ENCODE measurements at places on chromosomes 5 and 9. TPM values are rescaled to one million over a fixed set of nuclear protein-coding genes. Genes with fewer than 3 reads are reported as not detected.

The SYK gene
- total RNA-seq, result 2.4 TPM

The ALDOB gene
- 0.37 TPM for total RNA-seq

The BAAT gene
- total RNA-seq, result not detected

The SMIM33 gene
- not detected for total RNA-seq

The FCN2 gene
- total RNA-seq, result 1.1 TPM

The ASPN gene
- 3.8 TPM for total RNA-seq

- no peak for DNase-seq
- H3K4me3 ChIP-seq, result no peak overlapping the region
- H3K36me3 ChIP-seq, result no peaks in the 10 kb centered on the region
Measured at GRCh38 chr5:133048993-133049725, 2.7 kb upstream of the HSPA4 start.

DNA sequence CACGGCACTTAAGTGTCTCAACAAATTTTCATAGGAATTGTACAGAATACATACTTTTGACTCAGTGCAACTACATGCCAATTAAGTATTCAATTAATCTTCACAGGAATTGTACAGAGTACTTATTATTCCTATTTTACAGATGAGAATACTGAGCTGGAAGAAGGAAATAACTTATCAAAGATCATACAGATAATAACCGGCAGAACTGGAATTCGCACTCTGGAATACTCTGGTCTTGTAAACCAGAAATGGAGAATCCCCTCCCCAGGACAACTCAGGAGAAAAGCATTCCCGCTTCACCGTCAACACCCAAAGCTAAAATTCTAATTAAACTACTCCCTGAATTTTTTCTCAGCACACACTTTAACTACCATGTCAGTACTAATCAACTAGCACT, 112.7 kb downstream of the HOMER1 start:
- no peaks in the 10 kb centered on the region for H3K36me3 ChIP-seq
- no peak overlapping the region for H3K27ac ChIP-seq
- H3K4me3 ChIP-seq, result no peak overlapping the region

- H3K27ac ChIP-seq, result no peak overlapping the region
- no peak for DNase-seq
- no peaks in the 10 kb centered on the region for H3K36me3 ChIP-seq
- no peak overlapping the region for H3K4me3 ChIP-seq
- H3K4me1 ChIP-seq, result no peaks in the 10 kb centered on the region
Measured at GRCh38 chr5:976849-977751, 31.5 kb upstream of the NKD2 start.

DNA sequence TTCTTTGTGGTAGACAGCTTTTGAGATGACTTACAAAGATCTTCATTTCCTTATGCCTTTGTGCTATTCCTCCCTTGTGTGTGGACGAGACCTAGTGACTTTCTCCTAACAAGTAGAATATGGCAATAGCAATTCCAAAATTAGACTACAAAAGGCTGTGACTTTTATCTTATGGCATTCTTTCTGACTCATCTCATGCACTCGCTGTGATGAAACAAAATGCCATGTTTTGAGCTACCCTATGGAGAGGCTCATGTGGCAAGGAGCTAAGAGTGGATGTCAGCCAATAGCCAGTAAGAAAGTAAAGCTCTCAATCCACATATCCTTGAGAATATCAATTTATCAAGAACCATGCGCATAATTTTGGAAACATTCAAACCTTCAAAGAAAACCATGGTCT, 380.5 kb upstream of the SMC2 start:
- no peak for DNase-seq
- H3K27me3 ChIP-seq, result no peaks in the 10 kb centered on the region
- no peak overlapping the region for H3K27ac ChIP-seq

DNA sequence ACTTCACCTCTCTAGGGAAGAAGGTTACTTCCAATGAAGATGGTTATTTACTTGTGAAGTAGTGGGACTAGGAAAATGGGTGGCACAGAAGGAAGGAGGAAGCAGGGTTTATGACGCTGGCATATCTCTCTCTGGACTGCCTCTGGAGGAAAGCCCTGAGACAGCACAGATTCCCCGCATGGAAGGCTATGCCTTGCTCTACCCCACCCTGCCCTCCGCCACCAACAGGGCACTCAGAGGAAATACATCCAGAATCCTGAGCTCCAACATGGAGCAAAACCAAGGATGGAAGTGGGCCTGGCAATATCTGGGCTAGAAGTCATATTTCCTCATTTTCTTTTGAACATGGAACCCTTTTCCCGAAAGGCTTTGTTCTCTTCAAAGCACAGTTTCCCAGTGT, 346.9 kb downstream of the ZSWIM6 start:
- DNase-seq, result no peak
- H3K27me3 ChIP-seq, result no peaks in the 10 kb centered on the region
- H3K36me3 ChIP-seq, result no peaks in the 10 kb centered on the region
- no peak overlapping the region for H3K4me3 ChIP-seq
- H3K4me1 ChIP-seq, result no peaks in the 10 kb centered on the region
- H3K27ac ChIP-seq, result no peak overlapping the region

- no peak for DNase-seq
- H3K36me3 ChIP-seq, result no peaks in the 10 kb centered on the region
- peaks cover 2% of the 10 kb centered on the region for H3K4me1 ChIP-seq
- no peak overlapping the region for H3K4me3 ChIP-seq
Measured at GRCh38 chr9:111957856-111958631, 61.4 kb downstream of the UGCG start.

DNA sequence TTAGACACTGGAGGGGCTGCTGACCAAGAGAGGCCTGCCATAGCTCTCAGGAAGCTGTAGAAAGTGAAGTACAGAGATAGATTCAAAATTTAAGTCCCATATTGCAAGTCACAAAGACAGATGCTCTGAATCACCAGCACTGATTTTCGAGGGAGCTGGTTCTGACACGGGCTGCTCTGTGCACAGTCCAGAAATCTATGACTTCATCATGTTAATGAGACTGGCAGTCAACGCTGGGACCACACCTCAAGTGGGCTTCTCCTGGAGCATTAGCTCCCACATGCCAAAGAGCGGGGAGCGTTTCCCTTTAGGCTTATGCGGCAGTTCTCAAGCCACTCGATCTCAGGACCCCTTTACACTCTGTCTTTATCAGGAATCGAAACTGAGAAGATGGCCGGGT, 34.2 kb upstream of the FAT2 start:
- H3K4me1 ChIP-seq, result peaks cover 3% of the 10 kb centered on the region
- H3K27me3 ChIP-seq, result no peaks in the 10 kb centered on the region
- no peak overlapping the region for H3K27ac ChIP-seq
- no peak for DNase-seq
- no peaks in the 10 kb centered on the region for H3K36me3 ChIP-seq
- no peak overlapping the region for H3K4me3 ChIP-seq

- no peaks in the 10 kb centered on the region for H3K36me3 ChIP-seq
- H3K27me3 ChIP-seq, result no peaks in the 10 kb centered on the region
- no peaks in the 10 kb centered on the region for H3K4me1 ChIP-seq
- DNase-seq, result no peak
- no peak overlapping the region for H3K4me3 ChIP-seq
Measured at GRCh38 chr5:96381526-96381925, 51.5 kb downstream of the PCSK1 start.

- H3K4me3 ChIP-seq, result no peak overlapping the region
- DNase-seq, result no peak
- no peaks in the 10 kb centered on the region for H3K27me3 ChIP-seq
- H3K36me3 ChIP-seq, result no peaks in the 10 kb centered on the region
- H3K4me1 ChIP-seq, result no peaks in the 10 kb centered on the region
Measured at GRCh38 chr5:88787856-88788255, 95.1 kb downstream of the MEF2C start.

DNA sequence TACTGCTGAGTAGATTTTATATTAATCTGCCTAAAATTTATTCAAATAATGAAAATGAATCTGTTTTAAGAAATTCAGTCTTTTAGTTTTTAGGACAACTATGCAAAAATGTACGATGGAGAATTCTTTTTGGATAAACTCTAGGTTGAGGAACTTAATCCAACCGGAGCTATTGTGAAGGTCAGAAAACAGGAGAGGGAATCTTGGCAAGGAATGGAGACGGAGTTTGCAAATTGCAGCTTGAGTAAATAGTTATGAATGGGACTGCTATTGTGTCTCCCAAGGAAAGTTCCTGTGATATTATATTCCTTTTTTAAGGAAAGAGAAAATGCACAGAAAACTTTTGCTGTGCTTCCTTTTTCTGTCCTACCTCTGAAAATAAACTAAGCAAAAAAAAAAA, 67.9 kb downstream of the IQGAP2 start:
- no peak overlapping the region for H3K4me3 ChIP-seq
- no peaks in the 10 kb centered on the region for H3K27me3 ChIP-seq

DNA sequence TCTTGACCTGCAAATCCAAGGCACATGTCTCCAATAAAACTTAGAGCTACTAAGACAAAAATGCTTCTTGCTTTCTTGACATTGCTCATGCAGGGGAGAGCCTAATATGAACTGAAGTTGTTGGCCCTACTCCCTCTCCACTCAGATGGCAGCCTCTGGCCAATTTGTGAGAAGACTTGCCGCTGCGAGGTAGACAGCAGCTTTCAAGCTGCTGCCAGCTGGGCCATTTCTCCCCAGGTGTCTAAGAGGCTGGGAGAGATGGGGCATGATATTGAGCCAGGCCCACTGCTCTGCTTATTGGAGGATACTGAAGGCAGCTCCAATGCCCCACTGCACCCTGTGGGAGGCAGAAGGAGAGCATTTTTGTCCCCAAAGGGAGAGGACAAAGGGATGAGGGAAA, 380.5 kb downstream of the RASEF start:
- no peaks in the 10 kb centered on the region for H3K4me1 ChIP-seq
- H3K27me3 ChIP-seq, result no peaks in the 10 kb centered on the region
- DNase-seq, result no peak
- H3K4me3 ChIP-seq, result no peak overlapping the region
- no peaks in the 10 kb centered on the region for H3K36me3 ChIP-seq

GRCh38 chr5:81533629-81534405, 139.9 kb upstream of the ACOT12 start:
- peaks cover 2% of the 10 kb centered on the region for H3K4me1 ChIP-seq
- no peaks in the 10 kb centered on the region for H3K27me3 ChIP-seq
- no peak for DNase-seq
- H3K4me3 ChIP-seq, result no peak overlapping the region
- no peaks in the 10 kb centered on the region for H3K36me3 ChIP-seq

- peaks cover 2% of the 10 kb centered on the region for H3K4me1 ChIP-seq
- peak overlapping the region; percentile 95 for H3K27ac ChIP-seq
- no peaks in the 10 kb centered on the region for H3K36me3 ChIP-seq
- H3K4me3 ChIP-seq, result peak overlapping the region; percentile 65
- DNase-seq, result peak; percentile 72
- H3K27me3 ChIP-seq, result no peaks in the 10 kb centered on the region
Measured at GRCh38 chr9:86945728-86946200, 1.5 kb downstream of the GAS1 start.

DNA sequence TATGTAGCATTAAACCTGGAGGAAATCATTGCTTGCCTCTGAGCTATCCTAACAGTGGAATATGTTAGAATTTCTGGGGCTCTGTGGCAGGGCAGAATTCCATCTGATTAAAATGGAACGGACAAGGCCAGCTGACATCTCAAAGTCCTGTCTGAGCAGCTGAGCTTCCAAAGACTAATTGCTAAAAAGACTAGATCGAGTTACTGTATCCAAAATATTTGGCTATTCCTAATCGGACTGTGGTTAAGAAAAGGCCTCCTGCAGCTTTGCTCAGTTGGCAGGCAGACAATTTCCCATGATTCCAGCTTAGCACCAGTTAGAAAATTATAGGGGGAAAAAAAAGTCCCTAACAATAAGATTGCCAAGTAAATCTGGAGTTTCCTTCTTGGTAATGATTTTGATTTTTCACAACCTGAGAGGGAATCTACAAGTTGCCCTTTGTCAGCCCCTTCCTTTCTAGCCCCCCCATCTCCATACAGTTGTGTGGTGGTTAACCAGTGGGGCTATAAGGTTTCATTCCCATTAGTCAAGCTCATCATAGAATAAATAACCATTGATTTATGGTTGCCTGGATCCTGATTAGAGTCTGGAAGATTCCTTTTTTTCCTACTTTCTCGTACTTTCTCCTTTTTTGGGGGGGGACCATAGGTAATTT, 26.4 kb downstream of the PTGR1 start:
- peak; percentile 44 for DNase-seq
- no peaks in the 10 kb centered on the region for H3K27me3 ChIP-seq
- H3K4me1 ChIP-seq, result no peaks in the 10 kb centered on the region
- no peaks in the 10 kb centered on the region for H3K36me3 ChIP-seq
- H3K27ac ChIP-seq, result no peak overlapping the region

GRCh38 chr5:143495110-143495509, 91.6 kb upstream of the NR3C1 start:
- H3K4me1 ChIP-seq, result peaks cover 2% of the 10 kb centered on the region
- H3K27ac ChIP-seq, result no peak overlapping the region
- no peak for DNase-seq
- no peaks in the 10 kb centered on the region for H3K36me3 ChIP-seq
- no peaks in the 10 kb centered on the region for H3K27me3 ChIP-seq
- no peak overlapping the region for H3K4me3 ChIP-seq

DNA sequence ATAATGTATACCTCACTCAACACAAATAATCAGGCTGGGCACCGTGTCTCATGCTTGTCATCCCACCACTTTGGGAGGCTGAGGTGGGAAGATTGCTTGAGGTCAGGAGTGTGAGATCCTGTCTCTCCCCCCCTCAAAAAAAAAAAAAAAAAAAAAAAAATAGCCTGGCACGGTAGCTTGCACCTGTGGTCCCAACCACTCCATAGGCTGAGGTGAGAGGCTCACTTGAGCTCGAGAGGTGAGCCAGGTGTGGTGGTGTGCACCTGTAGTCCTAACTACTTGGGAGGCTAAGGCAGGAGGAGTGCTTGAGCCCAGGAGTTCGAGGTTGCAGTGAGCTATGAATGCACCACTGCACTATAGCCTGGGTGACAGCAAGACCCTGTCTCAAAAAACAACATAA, 9.6 kb upstream of the ETF1 start:
- no peaks in the 10 kb centered on the region for H3K36me3 ChIP-seq
- no peaks in the 10 kb centered on the region for H3K27me3 ChIP-seq
- no peak overlapping the region for H3K27ac ChIP-seq
- DNase-seq, result no peak

GRCh38 chr5:133602835-133603380, 9.4 kb downstream of the FSTL4 start:
- no peaks in the 10 kb centered on the region for H3K27me3 ChIP-seq
- H3K36me3 ChIP-seq, result no peaks in the 10 kb centered on the region
- H3K4me1 ChIP-seq, result no peaks in the 10 kb centered on the region
- no peak overlapping the region for H3K27ac ChIP-seq

GRCh38 chr5:106076655-106077054, 1594.1 kb downstream of the EFNA5 start:
- no peak overlapping the region for H3K4me3 ChIP-seq
- H3K27me3 ChIP-seq, result no peaks in the 10 kb centered on the region
- no peak overlapping the region for H3K27ac ChIP-seq
- H3K4me1 ChIP-seq, result no peaks in the 10 kb centered on the region

DNA sequence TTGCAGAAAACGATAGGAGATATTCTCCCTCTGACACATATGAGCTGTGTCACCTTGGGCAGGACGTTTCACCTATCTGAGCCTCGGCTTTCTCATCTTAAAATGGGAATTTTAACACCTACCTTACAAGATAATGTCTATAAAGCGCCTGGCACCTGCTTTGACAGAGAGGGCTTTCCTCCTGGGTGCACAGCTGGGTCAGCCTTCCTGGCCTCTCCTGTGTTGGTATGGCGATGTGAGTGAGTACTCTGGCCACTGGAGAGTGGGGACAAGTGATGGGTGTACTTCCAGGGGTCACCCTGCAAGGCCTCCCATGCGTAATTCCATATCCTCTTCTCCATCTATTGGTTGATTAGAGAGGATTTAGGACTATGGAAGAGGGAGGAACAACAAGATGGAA, 113.1 kb upstream of the SMIM23 start:
- H3K27me3 ChIP-seq, result no peaks in the 10 kb centered on the region
- no peak overlapping the region for H3K4me3 ChIP-seq
- DNase-seq, result no peak
- no peak overlapping the region for H3K27ac ChIP-seq
- H3K4me1 ChIP-seq, result no peaks in the 10 kb centered on the region

Data from ovary (tissue), 10 donors.